Right ventricle myocardium inferior (tissue), 1 donor: ENCODE measurements at places on chromosomes 2 and 18.

GRCh38 chr2:136067459-136067858 is 50.5 kb downstream of the CXCR4 start:
- DNase-seq, result no peak

DNA sequence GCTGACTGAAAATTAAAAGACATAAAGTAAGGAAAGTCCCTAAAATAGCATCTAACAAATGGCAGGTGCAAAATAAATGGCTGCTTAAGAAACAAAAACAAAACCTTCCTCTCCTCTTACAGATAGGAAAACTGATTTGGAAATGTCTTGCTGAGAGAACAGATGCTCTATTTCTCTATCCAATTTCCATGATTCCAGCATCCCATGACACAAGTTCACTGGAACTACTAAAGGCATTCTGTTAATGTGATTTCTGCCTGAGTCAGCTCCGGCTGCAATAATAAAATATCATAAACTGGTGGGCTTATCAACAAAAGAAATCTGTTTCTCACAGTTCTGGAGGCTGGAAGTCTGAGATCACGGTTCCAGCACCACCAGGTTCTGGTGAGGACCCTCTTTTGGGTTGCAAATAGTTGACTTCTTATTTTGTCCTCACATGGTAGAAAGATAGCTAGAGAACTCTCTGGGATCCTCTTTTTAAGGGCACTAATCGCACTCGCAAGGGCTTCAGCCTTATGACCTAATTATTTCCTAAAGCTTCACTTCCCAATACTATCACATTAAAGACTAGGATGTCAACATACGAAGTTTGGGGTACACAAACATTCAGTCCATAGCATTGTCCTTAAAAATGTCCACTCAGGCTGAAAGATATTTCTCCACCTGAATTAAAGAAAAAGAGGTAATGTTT is 78.2 kb upstream of the GALNT3 start:
- DNase-seq, result no peak

DNA sequence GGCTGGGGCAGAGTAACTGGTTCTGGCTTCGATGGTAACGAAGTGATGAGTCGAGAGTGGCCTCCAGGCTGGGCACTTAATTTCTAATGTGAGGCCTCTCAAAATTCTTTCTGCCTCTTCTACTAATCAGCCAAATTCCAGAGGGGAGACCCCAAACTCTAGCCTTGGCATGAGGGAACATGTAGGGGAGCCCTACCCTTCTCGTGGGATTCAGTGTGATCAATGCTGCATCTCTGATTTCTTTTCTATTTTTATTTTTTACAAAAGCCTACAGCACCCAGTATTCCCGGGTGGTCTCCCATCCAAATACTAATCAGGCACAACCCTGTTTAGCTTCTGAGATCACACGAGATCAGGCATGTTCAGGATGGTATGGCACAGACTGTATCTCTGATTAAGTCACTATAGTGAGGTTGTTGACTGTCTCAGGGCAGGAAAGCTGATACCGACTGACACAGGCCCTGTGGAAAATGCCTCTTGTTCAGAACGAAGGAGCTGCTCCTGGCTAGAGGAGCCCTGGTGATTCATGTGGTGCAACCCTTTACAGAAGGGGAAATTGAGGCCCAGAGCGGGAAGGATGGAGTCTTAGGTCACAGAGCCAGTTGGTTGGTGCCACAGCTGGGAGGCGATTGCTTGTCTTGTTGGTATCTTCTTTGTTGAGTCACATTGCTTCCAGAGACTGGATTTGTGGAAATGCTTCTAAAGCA is 126.3 kb upstream of the HS6ST1 start:
- DNase-seq, result no peak

DNA sequence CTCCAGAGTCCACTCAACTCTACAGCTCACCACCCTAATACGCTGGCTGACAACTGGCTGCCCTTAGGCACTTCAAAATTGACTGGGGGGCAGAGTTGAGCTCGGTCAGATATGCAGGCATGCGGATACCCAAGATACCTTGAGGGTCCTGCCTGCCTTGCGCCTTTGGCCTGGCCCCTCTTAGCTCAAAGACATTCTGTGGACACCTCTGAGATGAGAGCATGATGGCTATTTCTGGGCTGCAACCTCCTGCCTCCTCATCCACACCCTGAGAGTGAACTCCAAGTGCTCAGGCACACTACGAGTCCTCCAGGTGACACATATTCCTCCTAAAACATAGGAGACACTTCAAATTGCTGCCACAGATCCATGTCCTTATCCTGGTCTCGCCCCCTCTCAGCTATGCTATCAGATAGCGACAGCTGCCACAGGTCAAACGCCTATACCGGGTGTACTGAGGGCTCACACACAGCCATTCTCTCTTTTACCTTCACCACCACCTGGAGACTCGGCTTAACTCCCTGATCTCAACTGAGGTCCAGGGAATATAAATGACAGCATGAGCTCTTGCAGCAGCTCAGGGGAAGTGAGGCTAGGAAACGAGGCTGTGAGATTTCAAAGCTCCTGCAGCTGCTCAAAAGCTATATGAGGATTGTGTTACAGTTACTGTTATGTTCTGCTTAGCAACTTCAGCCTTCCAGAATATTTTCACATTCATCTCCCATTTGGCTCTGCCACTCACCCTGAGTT is 60.5 kb upstream of the TEX51 start:
- DNase-seq, result no peak

- no peak for DNase-seq
Measured at GRCh38 chr2:31263636-31264190, 29.8 kb downstream of the EHD3 start.

DNA sequence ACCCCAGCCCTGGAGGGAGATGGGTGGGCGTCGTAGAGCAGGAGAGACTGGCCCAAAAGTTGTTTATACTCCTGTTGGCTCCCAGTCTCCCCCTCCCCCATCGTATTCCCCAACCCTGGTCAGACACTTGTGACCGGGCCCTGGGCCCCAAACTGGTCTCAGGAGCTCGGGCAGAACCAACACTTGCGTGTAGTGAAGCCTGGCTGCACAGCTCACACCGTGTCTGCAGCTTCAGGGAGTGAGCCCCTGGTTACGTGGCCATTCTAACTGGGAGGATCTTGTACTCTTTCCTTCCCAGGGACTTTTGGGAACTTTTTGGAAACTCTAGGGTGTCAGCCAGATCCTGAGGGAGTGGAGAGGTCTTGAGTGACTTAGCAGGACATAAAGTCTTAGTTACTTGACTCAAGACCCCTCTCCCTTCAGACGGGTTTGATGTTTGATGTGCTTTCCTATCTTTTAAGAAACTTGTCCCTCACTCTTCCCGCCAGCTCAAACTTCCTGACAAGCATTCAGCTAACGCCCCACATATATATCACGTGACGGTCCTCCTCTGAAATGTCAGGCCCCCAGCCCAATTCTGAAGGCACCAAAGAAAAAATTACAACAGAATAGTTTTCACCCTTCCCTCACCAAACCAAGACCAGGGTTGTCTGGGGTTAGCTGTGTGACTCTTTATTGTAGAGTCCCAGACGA is 2.3 kb downstream of the PKDCC start:
- DNase-seq, result no peak

- DNase-seq, result no peak
Measured at GRCh38 chr18:32242395-32242794, 52.6 kb downstream of the MEP1B start.

DNA sequence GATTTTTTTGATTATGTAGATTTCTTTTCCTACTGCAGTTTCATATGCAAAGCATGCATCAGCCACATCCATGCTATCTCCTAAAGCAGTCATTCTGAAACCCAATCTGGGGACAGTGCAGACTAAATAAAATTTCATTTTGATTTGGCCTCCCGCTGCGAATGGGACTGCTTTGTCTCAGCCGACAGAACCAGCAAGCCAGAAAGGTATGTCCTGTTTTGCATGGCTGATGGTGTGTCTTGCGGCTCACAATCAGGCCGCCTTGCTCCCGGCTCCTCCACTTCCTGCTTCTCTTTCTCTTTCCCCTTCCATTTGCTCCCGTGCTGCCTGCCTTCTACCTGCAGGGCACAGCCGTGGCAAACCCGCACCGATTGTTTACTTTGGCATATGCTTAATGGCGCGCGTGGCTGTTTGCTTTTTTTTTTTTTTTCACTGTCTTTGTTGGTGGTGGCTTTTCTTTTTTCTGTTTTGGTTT is 419.6 kb upstream of the POU3F3 start:
- DNase-seq, result no peak

GRCh38 chr2:14909795-14910194 is 277.3 kb downstream of the LRATD1 start:
- no peak for DNase-seq

DNA sequence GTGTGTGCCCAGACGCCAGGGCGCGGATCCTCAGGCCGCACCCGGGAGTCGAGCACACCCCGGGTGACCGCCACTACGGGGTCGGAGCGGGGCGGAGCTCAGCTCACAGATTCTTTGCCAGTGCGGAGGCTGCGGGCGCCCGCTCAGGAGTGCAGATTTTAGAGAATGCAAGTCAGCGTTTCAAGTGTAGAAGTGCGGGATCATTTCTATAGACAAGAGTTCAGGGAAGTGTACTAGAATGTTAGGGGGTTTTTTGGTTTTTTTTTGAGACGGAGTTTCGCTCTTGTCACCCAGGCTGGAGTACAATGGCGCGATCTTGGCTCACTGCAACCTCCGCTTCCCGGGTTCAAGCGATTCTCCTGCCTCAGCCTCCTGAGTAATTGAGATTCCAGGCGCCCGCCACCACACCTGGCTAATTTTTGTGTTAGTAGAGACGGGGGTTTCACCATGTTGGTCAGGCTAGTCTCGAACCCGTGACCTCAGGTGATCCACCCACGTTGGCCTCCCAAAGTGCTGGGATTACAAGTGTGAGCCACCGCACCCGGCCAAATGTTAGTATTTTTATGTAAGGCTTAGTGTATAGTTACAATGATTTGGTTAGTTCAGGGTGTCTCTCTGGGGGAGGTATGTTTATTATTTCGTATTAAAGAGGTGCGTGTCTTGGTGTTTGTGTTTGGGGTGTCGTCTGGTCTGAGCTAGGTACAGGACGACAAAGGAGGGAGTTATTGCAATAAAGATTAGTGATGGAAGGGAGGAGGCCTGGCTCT is 619 bp upstream of the FAM168B start:
- DNase-seq, result peak; percentile 93

GRCh38 chr2:218995972-218996711 is 2.9 kb upstream of the CRYBA2 start:
- peak; percentile 90 for DNase-seq

GRCh38 chr2:150476286-150476685 is 11.2 kb downstream of the RND3 start:
- no peak for DNase-seq

GRCh38 chr2:232315049-232315922 is 63.3 kb upstream of the ALPP start:
- peak; percentile 90 for DNase-seq

DNA sequence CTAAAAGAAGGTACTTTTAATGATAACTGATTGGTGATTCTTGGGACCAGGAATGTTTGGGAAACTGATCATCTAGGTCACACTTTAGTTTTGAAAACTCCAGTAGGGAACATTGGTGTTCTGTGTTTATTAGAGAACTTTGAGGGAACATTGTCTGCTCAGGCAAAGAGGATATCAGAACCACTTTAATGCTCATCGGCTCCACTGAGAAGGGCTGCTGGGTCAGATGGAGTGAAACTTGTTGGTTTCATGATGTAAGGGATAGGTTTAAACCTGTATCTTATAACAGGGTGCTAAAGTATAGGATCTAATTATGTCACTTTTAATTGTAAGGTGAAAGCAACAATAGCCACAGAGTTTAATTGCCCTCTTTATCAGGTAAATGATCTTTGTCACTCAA is 14.2 kb upstream of the POLI start:
- DNase-seq, result no peak

GRCh38 chr2:197134206-197134605 is 176.4 kb downstream of the ANKRD44 start:
- no peak for DNase-seq

GRCh38 chr2:43818761-43819160 is 19.9 kb downstream of the ABCG5 start:
- DNase-seq, result no peak

DNA sequence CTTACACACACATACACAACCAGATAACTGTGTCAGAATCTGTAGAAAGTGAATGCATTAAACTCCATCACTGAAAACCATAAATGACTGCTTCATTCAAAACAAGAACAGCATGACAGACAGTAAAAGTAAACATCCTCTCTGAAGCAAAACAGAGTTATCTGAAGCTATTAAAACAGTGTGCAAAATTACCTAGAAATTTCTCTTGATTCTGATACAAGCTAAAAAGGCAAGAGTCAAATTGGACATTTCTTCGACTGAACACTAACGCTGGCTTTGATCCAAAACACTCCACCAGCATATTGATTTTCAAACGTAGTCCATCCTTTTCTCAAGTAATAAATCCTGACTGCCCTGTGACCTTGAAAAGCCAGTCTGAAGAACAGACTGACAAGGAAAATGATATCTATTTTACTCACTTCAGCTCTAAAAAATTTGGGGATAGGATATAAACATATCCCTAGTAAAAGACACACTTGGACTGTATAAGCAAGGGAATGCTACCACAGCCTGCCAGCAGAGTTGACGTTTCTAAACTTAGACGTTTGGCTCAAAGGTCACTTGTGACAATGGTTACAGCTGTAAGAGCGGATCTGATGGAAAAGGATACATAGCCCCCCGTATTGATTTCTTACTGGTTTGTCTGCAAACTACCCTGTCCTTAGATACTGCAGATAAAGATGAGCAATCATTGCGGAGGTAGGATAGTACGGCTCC is 128.9 kb upstream of the ITGB6 start:
- no peak for DNase-seq

DNA sequence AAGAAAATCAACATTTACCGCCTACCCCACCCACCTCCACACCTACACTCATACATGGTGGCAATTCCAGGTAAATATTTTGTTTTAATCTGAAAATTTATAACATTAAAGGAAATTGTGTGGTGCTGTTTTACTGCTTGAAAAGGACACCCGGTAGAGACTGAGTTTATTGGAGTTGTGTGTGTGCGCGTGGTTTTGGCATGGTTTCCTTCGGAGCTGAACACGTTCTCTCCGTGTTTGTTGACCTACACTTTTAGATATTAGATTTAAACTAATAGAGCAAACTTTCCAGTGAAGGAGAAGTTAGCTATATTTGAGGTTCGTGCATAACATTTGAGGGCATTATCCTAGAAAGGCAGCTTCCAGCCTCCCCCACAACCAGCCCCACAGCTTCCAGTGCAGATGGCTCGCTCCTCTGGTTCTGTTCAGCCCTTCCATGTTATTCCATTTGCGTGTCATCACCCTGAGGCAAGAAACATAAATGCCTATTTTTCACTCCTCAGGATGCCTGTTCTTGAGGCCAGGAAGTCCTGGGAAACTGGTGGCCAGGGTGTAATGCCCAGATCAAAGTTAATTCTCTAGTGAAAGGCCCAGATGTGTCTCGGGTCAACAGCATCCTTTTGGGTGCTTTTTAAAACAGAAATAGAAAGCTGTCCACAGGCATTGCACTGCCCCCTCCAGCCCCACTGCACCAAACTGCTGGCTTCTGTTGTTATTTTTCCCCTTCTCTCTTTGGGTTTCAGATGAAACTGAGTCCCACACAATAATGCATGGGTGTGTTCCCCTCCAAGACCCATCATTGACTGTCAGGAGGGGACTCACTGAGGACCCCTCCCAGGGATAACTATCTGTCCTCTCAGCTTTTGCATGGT is 190.2 kb downstream of the SETBP1 start:
- no peak for DNase-seq
